ENCODE measurements at places on chromosomes 4 and X. TPM values are rescaled to one million over a fixed set of nuclear protein-coding genes. Genes with fewer than 3 reads are reported as not detected.

DNA sequence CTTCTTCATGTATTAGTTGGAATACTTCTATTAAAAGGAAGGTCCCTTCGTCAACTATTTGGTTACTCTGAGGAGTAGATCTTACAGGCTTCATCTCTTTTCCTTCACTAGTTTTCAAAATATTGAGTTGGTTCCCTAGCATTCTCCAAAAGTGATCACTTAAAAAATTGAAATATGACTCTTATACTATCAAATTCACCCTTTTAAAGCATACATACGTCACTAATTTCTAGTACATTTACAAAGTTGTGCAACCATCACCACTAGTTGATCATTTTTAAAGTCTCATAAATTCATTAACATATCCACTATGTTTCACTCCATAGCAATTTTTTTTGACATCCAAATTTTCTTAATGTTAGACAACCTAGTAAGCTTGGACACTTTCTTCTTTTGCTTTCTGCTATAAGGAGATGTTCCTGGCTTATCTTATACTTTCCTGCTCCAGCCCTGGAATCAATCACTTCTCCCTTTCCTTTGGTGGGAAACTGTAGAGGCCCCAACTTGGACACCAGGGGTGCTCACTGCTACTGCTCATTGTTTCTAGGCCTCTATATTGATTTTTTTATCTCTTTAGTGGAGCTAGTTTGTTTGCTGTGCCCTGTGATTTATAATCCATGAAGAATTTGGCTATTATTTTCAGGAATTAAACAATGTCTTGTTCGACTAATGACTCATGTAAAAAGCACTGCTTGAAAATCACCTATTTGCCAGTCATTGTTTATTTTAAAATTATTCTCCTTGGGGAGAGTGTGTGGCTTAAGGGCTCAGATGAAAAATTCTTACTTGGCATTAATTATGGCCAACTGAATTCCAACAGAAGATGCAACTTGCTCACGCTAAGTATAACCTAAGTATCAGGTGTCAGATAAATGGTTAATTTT is 4.0 kb upstream of the ZFX start:
- no peak for DNase-seq

DNA sequence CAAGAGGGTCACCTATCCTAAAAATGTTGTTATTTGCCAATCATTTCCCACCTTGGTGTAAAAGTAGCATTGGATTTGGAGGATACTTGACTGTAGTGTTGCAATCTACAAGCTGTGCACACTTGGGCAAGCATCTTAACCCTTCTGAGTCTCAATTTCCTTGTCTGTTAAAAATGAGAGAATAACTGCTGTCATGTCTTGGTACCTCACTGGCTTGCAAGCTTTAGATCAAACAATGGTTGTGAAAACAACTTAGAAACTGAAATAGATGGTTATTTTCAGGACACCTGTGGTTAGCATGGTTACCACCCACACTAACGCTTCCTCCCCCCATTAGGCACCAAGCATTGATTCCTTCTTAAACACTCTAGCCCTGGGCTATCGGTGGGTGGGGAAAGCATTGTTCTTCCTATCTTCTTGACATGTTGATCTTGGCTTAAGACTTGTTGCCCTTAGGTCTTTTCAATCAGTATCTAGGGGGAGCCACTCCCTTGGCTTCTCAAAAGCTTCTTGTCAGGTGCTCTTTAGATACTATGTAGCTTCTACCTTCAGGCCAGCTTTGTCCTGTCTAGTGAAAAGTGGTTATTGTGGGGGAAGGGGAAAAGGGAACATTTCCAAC is 10.6 kb upstream of the AMOT start:
- no peak for DNase-seq

DNA sequence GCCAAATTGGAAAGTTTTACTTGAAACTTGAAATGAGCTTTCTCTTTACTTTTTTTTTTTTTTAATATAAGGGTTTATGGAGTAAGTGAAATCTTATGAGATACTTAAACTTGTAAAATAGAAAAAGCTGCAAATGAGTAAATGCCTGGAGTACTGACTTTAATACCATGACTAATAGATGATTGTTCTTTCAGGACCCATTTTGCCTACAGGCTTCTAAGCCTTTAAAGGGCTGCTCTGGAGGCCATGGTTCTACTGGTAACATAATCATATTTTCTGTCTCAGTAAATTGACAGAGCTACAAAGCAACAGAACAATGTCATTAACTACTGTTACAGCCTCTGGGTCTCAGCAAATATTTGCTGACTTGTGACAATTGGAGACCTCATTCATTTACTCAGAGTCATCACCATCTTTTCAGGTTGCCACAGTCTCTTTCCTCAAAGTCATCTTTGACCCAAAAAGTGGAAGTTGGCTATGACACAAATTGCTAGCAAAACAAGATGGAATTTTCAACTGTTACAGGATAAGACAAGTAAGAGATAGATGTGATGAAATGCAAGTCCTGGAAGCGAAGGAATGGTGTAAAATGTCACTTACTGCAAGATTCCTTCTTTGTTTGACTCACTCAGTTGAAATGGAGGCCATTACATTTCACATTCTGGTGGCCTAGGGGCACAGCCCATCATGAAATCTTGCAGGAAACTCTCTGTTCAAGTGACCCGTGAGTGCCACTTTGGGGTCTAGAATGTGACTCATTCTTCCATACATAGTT is 132.7 kb downstream of the BTC start:
- no peak for DNase-seq

GRCh38 chr4:73311428-73311827 is 52.8 kb upstream of the ANKRD17 start:
- DNase-seq = no peak

GRCh38 chr4:41799126-41799525 is 50.6 kb upstream of the PHOX2B start:
- DNase-seq = no peak

DNA sequence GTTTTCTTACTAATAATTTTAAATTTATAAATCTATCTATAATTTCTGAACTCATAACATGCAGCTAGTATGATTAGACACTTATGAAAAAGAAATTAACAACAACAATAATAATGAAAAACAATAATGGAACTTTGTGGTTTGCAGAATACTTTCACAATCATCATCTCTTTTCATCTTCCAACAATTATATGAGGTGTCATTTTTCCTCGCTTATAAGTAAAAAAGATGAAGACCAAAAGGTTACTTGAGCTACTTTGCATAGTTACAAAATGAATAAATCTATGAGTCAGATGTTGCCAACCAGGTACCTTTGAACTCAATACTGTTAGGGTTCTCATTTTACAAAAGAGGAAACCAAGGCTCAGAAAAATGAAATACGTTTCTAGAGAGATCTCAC is 98.5 kb upstream of the ELOVL6 start:
- DNase-seq = no peak

- DNase-seq = no peak
Measured at GRCh38 chr4:185600801-185601434, 65.6 kb upstream of the PDLIM3 start.

Gene GPR173
- total RNA-seq = 0.13 TPM

Gene PPP1R2C
- total RNA-seq = not detected

Gene PABPC4L
- total RNA-seq = 0.75 TPM

Gene TRAM1L1
- 0.54 TPM for total RNA-seq

Gene BEND2
- total RNA-seq = not detected

All from psoas muscle (tissue), 8 donors.